ENCODE measurements at places on chromosomes 12 and 14. TPM values are rescaled to one million over a fixed set of nuclear protein-coding genes. Genes with fewer than 3 reads are reported as not detected.

The DBX2 gene
- not detected for total RNA-seq

The IAPP gene
- total RNA-seq, result not detected

GRCh38 chr14:100534528-100535286 lies 52.5 kb downstream of the BEGAIN start:
- no peak for DNase-seq

The MYH6 gene
- total RNA-seq, result not detected

The AQP2 gene
- not detected for total RNA-seq

DNA sequence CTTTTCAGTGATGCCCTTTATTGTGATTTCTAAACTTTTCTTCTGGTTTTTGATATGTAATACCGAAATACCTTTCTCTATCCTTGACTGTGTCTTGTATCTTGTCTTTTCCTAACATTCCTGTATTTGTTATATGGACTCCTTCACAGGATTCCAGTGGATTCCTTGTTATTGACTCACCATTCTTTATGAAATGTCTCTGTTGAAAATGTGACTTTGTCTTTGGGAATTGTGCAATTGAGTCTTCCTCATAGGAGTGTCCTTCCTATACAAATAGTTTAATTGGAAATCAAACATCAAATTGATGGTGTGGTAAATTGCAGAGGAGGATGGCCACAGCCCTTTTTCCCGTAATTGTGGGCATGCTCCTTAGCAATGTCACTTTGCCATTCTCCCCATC lies 296.6 kb upstream of the KITLG start:
- DNase-seq, result no peak

The INHBC gene
- total RNA-seq, result not detected

- peak; percentile 24 for DNase-seq
Observed at GRCh38 chr12:104048811-104049210, 1.2 kb downstream of the GLT8D2 start.

DNA sequence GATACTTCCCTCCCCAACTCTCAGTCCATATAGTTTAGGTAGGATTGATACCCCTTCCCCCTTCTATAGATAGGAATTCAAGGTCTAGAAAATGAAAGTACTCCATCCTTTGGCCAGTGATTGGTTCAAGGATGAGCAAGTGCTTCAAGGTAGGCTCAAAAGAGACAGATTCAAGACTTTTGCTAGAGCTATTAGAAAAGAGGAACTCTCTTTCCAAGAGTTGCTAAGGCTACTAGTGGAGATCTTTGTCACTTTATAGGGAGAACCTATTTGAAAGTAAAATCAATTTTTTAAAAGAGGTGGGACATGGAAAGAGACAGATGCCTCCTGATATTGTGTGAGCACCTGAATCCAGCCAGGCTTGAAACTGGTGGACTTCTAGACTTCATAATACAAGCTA lies 17.5 kb downstream of the POLE2 start:
- no peak for DNase-seq

The KRT71 gene
- total RNA-seq, result not detected

Data from lung (tissue), 17 donors.